AG10803 (cell line): ENCODE measurements at places on chromosomes 7 and 10.

- peak; percentile 16 for DNase-seq
Observed at GRCh38 chr10:79948976-79949722, at the start of gene SFTPD. Gene SFTPD (minus strand): TSS chr10:79949105. CDS start chr10:79946659, 2,446 bp downstream.

GRCh38 chr7:51062222-51062987 is 254.2 kb downstream of the COBL start:
- no peak for DNase-seq

DNA sequence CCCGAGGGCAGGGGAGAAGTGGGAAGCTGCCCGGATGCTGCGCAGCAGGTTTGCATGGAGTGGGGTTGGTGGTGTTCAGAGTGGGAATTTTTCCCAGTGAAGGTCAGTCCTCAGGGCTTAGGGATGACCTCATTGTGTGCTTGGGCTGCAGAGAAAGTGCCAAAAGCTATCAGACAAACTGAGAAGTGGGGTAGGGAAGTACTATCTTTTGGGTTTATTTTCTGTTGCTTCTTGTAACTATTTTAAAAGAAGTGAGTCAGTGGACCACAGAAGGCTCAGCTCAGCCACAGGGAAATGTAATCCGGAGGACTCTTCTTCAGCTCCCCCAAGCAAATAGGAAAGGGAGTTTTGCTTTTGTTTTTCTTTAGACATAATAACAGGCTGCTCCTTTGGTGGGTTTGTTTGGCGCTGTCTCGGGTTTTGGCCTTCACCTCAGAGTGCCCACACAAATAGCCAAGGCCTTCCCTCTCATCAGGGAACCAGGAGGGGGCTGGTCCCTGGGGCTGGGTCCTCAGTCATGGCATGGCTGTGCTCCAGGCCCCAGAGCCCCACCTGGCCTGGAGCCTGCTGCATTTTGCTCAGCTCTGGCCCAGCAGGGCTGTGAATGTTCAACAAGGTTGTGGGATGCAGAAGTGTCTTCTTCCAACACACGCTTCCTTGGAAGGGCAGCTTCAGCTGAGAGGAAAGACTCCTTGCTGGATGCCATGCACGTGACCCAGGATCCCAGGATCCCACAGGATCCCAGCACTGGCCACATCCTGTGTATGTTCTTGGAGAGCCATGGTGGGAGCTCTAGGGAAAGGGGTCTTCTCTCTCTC is 5.4 kb upstream of the FAM170B start:
- DNase-seq: peak; percentile 92

GRCh38 chr10:111211241-111211640 is 134.4 kb downstream of the ADRA2A start:
- DNase-seq: no peak

DNA sequence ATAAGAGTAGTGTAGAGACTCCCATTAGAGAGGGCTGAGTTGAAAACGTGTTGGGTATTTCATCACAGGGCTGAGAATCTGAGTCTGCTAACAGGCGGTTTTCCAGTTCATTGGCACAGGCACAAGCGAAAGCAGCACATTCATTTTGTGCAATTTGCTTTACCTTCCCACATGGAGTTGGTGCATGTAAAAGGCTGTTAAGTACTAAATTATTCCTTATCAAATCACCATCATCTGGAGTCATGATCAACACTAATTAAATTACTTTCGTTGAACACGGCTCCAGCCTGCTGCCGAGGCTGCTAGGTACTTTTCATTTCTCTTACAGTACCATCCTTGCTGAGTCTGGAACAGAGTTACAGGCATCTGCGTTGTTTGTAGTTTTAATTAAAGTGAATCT is 43.8 kb downstream of the ETV1 start:
- DNase-seq: peak; percentile 57

DNA sequence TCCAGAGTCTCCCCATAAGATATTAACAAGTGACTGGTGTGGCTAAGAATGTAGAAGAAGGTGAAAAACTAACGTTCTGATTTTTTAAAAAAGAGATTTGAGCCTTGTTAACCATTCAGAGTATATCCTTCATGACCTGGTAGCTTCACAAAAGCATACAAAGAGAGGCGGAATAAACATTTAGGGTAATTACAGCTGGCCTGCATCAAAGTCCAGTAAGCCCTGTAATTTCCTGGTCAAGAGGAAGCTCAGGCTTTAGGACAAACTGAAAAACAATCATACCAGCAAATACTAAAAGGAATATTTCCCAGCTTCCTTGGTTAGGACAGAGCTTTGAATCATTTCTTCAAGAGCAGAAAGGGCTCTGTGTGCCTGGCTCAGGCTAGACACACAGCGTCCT is 165.2 kb downstream of the COBL start:
- DNase-seq: no peak
